HCT116 (cell line): ENCODE measurements at places on chromosomes 3 and 15.
A peak's percentile ranks its signal among the peaks of the same experiment; 100 is the strongest.

DNA sequence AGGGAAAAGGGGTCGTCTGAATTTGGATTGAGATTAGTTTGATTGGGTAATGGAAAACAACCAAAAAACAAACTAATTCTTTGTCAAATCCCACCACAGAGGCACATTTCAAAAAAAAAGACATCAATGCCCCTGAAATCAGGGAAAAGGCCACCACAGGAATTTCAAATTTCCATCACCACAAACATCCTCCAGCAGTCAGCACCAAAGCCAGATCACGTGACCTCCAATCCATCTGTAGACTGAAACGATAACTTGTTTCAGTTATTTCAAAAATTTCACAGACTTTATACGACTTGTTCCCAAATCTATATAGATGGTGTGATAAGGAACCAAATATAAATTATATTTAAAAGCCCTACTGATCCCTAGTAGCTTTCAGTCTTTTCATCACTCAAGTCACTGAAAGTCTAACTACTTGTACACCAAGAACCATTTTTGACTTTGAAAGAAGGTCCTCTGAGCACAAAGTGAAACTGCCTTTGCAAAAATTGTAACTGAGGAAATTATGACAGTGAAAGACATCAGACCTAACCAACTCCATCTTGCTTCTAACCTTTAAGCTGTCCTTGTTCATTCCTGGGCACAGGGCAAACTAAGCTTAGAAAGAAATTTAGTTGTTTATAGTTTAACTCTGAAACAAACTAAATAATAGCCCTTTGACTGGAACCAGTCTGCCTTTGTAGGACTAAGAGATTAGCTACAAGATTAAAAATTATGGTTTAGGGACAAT lies 48.1 kb upstream of the PLCL2 start:
- no peak for DNase-seq

DNA sequence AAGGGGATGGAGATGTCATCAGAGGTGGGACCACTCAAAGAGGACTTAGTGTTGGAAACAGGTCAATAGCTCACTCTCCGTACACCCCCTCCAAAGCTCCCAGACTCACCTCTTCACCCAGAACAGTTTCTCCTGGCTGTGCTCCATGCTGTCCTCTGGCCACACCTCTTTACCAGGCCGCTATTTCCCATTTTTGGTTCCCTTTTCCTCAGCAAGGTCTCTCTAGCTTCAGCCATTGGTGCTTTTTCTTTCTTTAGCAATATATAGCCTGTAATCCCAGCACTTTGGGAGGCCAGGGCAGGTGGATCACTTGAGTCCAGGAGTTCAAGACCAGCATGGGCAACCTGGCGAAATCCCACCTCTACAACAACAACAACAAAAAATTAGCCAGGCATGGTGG lies 123.6 kb upstream of the SMAD3 start:
- no peak for DNase-seq

DNA sequence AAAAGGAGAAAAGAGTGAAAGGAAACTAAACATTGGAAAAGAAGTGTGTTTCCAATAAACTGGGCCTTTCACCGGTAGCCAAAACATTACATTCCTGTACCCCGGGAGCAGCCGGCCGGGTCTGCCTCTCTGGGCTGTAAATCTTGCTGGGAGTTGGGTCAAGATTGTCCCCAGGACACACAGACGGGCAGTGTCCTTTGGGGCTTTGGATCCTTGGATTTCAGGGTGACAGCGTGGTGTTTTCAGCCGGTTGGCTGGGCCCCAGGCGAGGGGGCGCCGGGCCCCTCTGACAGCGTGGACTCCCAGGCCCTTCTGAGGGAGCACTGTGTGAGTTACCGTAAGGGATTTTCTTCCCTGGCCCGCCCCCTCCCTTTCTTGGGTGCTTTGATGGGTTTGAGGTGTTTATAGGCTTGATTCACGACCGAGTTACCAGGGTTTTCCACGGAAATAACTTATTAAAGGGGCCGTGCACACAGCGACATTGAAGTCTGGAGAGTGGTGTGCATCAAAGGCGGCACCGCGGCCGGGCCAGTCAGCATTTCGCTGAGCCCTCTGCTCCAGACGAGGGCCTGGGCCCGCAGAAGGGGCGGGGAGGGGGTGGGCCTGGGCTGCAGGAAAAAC lies 27.4 kb downstream of the SMAD6 start:
- DNase-seq: no peak

- DNase-seq: no peak
These were observed 139.2 kb downstream of the TPRA1 start for GRCh38 chr3:127451321-127451720.

DNA sequence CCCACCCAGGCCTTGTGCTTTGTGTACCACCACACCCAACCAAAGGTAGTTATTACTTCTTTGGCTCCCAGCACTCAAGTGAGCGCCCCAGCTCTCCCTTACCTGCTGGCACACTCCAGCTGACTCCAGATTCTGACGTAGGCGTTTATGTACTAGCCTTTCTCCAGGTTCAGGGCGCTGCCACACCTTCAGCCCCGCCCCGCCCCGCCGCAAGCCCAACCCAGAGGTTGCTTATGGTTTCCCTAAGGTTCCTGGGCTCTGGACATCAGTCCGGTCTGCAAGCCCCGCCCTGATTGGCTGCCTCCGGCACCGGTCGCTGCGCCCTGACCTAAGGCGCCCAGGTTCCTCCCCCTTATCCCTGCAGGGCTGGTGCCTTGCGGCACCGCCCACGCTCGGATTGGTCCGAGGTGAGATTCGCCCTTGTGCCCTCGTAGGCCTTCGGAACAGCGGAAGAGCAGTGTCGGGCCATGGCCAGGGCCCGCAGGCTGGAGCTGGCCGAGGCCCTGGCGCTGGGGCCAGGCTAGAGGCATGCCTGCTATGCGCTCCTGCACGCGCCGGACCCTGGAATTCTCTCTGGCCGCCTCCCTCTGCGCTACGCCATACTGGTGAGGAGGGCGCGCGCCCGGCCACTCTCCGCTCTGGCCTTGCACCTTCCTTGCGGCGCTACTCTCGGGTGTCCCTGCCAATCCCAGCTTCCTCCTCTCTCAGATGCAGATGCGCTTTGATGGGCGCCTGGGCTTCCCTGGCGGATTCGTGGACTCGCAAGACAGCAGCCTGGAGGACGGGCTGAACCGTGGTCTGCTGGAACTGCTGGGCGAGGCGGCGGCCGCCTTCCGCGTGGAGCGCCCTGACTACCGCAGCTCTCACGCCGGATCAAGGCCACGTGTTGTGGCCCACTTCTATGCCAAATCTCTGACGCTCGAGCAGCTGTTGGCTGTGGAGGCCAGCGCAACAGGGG lies 19.8 kb upstream of the NUDT16 start:
- peak; percentile 98 for DNase-seq

GRCh38 chr3:184320104-184320445 lies 5.7 kb downstream of the EIF4G1 start:
- peak; percentile 83 for DNase-seq

GRCh38 chr3:150970665-150971324 lies 1.7 kb downstream of the CLRN1 start:
- DNase-seq: peak; percentile 8

GRCh38 chr3:137988152-137988551 lies 21.8 kb upstream of the CLDN18 start:
- DNase-seq: no peak

GRCh38 chr15:92159481-92159880 lies 234.2 kb upstream of the ST8SIA2 start:
- no peak for DNase-seq

GRCh38 chr15:40633178-40633577 lies 39.1 kb downstream of the KNL1 start:
- DNase-seq: no peak

DNA sequence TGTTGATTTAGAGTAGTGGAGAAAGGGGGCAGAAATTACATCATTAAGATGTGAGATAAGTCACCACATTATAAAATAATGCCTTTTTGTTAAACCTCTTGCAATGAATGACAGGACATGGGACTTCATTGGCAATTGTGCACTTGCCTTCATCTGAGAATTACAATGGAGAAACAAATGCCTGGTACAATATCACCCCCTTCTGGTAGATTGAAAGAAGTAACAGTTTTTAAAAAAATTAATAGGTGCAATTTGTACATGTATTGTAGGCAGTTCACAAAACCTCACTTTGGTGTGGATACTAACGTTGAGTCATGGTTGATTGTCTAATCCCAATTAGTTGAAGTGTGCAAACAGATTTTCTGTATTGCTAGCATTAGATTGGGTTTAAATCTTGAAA lies 4.6 kb upstream of the P2RY14 start:
- DNase-seq: peak; percentile 51

- DNase-seq: no peak
These were observed 141.4 kb downstream of the ADAMTS17 start for GRCh38 chr15:100200287-100200880.

DNA sequence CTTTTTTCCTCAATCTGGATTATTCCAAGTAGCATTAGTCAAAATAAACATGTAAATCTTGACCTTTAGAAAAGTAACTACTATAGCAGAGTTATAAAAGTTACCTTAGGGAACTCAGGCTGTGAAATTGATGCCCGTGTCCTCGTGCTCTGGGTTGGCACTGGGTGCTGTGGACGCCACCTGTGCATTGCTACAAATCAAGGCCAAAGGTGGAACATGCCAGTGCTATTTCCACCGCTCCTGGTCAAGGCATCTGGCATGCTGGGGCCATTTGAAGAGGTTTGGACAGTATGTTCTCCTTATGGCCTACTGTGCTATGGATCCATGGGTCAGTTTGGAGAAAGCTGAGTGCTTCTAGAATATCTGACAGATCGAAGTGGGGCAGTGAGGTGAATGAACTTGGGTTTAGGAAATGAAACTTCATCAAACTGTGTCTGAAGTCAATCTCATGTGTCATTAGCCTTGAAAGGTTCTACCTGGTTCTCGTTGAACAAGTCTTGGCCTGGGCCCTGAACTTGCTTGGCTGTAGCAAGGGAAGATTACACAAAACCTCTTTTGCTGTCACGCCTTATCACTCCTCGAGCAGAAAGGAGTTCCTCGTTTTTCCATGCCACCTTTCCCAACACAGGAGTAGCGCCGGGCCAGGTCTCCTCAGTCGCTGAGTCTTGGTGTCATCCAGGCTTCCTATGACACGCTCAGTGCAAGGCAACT lies 397.6 kb upstream of the RGMA start:
- no peak for DNase-seq

DNA sequence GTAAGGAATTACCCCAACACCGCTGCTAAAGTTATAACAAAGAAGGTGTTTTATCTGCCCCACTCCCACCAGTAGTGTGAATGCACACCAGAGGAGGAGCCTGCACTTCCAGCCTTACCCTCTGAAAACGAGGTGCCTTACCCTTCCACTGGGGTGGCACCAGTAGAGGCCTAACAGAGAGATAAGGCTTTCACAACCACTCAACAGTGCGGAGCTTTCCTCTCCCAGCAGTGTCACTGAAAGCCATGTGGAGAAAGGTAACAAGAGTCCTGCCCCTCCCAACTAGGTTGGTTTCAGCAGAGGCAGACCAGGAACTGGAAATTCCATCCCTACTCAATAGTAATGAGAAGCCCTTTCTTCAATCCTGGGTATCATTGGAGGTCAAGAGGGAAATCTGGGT lies 539.2 kb downstream of the VGLL3 start:
- DNase-seq: no peak
